Karpas-422 (cell line): ENCODE measurements at places on chromosomes 3 and 15.

DNA sequence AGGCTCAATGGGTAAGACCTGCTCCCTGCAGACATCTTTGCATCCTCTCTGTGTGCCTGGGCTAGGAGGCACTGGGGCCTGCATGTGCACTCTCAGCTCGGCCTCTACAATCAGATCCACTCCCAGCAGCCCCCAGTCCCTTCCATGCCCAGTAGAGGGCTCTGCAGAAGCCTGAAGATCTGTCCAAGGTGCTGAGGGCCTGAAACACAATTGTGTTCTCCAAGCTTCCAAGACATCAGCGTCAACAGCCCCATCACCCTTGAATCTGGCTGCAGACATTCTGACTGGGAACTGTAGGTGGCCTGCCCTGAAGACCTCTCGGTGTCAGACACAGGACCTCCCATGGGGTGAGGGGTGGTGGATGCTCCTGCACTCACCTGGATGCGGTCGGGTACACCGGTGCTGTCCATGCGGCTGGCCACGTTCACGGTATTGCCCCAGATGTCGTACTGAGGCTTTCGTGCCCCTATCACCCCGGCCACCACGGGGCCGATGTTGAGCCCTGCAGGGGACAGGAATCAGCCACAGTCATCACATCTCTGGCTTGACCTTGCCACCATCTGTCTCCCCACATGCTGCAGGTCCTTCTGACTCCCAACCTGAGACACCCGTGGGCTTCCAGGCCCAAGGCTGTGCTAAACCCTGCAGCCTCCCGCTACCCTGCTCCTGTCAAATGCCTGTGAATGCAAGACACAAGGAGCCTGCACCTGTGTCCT lies 84.7 kb downstream of the SEC22A start:
- peak; percentile 90 for DNase-seq

- DNase-seq = no peak
These were observed 104.4 kb downstream of the PPP2R3A start for GRCh38 chr3:136069933-136070332.

DNA sequence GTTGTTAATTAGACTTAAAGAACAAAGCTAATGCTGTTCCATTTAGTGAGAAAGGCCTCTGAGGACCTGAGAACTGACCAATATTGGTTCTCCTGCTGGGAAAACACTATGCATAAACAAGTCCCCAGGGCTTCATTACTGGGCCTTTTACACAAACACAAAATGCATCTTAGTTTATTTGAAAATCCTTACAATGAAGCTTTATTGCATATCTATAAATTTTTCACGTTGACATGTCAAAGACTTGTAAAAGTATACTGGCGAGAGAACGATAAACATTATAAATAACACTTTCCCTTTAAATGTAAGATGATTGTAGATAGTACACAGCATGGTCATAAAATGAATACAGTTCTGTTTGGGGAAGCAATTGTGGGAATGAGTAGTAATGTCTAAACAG lies 151.7 kb downstream of the ROBO2 start:
- no peak for DNase-seq

GRCh38 chr3:68953816-68954444 lies 21.6 kb upstream of the TAFA4 start:
- DNase-seq = no peak

GRCh38 chr3:157274644-157275137 lies 114.7 kb upstream of the CCNL1 start:
- DNase-seq = no peak

GRCh38 chr3:72782521-72782920 lies 65.7 kb downstream of the SHQ1 start:
- DNase-seq = no peak

DNA sequence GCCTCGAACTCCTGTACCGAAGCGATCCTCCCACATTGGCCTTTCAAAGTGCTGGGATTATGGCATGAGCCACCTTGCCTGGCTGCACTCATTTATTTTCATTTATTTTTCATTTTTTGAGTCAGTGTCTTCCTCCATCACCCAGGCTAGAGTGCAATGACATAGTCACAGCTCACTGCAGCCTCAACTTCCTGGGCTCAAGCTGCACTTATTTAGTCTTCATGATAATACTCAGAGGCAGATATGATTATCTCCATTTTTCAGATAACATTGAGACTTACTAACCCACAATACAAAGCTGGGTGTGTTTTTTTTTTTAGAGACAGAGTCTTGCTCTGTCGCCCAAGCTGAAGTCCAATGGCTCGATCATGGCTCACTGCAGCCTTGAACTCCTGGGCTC lies 10.0 kb downstream of the PRKCI start:
- no peak for DNase-seq

GRCh38 chr3:188021502-188022040 lies 132.4 kb upstream of the LPP start:
- no peak for DNase-seq

DNA sequence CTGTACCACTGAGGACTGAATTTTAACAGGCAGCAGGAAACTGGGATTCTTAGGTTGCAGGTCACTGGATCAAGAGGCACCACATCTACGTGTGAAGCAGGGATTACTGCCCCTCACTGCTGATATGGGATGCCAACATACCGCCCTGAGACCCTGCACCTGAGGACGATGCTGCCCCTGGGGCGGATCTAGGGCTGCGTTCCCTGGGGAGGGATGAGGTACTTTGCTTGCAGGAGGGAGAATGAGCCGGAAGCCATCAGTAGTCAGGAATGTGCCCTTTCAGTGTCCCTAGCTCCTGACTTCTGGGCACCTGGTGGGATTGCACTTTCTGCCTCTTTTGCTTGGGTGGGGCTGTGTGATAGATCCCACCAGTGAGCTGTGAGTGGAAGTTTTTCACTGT lies 122.8 kb downstream of the RPLP1 start:
- no peak for DNase-seq

GRCh38 chr3:185470323-185470722 lies 28.5 kb downstream of the TMEM41A start:
- DNase-seq = no peak

DNA sequence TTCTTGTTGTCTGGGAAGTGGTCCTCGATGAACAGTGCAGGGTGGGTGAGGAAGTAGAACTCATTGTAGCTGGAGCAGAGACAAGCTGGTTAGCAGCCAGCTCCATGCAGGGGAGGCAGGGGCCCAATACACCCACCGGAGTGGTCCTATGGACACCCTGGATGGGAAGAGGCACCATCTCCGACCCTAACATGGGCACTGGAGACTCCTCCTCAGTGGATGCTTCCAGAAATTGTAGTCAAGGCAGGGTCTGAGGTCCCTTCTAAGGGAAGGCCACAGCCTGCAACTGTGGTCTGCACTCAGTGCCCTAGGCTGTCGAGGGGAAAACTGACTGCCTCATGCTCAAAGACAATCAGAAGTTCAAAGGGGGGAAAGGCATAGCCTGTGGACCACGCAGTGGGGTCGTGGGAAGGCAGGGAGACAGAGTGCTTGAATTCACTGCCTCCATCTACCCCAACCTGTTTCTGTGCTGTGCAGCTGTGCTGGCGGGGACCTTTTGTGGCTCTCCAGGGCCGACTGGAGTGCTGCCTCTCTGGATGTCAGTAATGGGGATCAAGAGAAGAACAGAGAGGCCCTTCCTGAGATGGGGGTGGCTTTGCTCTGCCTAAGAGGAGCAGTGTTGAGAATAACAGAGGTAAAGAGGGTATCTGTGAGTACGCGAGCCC lies 41.9 kb downstream of the KY start:
- no peak for DNase-seq

GRCh38 chr15:59180945-59181600 lies 25.6 kb upstream of the LDHAL6B start:
- DNase-seq = no peak

- no peak for DNase-seq
These were observed 176.1 kb downstream of the MINAR1 start for GRCh38 chr15:79608066-79608864.

DNA sequence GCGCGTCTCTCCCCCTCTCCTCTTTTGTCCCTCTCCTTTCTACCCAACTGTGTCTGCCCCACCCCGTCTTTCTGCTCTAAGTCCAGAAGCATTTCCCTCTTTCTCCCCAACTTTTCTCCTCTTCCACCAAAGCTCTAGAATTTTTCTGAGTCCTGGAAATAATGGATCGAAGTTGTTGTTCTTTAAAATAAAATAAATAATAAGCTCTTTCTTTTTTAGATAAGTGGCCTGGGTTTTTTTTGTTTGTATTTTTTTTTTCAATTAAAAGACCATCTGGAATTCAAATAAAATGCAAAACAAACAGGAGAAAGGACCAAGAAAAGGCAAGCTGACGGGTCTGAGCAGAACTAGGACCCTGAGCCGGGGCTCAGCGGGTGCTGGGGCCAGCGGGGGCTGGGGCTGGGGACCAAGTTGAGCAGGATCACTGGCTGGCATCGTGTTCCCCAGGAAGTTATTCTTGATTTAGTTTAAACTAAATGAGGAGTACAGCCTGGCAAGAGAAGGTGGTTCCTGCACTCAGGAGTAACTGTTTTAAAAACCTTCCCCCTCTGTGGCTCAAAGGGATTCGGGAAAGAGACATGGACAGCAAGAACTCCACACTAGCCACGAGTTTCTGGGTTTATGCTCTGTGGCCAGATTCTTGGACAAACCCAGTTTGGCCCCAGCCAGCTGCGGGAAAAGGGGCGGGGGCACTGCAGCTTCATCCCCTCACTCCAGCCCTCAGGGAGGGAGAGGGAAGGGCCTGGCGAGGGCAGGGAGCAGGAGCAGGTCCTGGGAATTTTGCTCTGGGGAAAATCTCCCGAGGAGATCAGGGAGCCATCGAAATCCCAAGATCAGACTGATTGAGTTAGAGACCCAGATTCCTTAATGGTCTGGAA lies 8.4 kb downstream of the GATA2 start:
- no peak for DNase-seq

- DNase-seq = no peak
These were observed 88.7 kb upstream of the EPHB3 start for GRCh38 chr3:184472723-184473428.

DNA sequence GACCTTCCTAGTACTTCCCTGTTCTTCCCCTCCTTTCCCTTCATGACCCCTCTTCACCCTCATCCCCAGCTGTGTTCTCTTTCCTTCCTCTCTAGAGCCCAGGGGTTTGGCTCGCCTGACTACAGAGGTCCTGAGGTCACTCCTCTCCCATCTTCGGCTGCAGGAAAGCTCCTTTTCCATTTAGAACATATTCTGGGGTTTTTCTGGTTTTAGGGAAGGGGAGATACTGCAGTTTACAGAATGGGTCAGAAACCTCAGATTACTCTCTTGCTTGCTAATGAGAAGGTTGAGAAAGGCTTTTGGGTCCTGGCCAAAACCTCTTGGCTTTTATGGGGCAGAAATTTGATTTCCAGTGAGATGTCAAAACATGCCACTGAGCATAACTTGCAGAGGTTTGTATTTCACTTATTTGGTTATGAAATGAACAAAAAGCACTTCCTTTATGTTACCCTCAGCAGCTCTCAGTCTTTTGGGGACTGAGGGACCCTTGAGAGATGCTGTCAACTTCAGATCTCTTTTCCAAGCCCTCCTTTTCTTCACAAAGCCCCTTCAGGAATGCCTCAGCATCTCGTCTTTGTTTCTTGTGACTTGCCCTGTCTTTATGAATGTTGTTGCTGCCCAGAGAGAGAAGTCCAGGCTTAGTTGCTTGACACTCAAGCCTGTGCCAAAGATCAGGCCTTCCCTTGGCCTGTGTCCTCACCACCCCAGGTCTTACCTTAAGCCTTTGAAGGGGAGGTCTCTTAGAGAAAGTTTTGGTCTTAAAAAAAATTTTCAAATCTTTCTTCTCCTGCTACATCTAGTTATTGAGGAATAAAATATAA lies 121.7 kb upstream of the TPM1 start:
- DNase-seq = no peak

DNA sequence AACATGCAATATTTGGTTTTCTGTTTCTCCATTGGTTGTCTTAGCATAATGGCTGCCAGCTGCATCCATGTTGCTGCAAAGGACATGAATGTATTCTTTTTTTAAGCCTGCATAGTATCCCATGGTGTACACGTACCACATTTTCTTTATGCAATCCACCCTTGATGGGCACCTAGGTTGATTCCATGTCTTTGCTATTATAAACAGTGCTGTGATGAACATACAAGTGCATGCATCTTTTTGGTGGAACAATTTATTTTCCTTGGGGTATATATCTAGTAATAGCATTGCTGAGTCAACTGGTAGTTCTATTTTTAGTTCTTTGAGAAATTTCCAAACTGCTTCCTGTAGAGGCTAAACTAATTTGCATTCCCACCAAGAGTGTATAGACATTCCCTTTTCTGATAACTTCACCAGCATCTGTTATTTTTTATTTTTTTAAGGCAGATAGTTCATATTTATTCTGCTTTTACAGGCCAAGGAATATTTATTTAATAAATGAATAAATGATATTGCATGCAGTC lies 62.4 kb upstream of the NPHP3 start:
- DNase-seq = no peak

- DNase-seq = peak; percentile 33
These were observed 17.5 kb downstream of the MAP1A start for GRCh38 chr15:43534897-43535296.

- no peak for DNase-seq
These were observed 124.4 kb upstream of the P2RY1 start for GRCh38 chr3:152710549-152710948.

DNA sequence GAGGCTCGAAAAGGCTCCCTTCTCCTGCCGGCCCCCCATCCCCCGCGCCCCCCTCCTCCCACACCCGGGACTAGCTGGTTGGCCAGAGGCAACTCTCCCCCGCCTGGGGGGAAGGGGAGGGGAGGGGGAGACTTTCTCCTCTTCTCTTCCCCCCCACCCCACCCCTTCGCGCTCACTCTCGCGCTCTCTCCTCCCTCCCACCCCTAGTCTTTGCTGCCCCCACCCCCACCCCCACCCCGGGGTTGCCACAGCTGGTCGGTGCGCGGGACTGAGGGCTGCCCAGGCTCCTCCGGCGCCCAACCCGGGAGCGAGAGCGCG lies 710 bp downstream of the MECOM start:
- DNase-seq = no peak

- DNase-seq = no peak
These were observed 40.4 kb downstream of the IQCB1 start for GRCh38 chr3:121794264-121794983.

DNA sequence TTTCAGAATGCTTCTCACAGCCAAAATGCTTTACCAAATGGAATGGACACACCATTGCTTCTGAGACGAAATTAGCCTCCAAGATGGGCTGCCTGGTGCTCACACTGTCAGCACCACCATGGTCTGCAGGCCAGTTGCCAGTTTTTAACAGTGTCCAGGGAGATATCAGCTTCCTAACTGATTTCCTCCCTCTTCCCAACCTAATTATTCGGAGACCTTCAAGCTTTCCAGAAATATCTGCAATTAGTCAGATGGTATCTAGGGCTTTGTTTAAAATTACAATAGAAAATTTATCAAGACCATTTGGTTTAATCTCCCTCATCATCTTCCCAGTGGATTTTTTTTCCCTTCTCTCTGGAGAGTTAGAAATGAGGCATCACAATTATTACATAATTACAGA lies 287.5 kb downstream of the ZPLD1 start:
- DNase-seq = no peak

DNA sequence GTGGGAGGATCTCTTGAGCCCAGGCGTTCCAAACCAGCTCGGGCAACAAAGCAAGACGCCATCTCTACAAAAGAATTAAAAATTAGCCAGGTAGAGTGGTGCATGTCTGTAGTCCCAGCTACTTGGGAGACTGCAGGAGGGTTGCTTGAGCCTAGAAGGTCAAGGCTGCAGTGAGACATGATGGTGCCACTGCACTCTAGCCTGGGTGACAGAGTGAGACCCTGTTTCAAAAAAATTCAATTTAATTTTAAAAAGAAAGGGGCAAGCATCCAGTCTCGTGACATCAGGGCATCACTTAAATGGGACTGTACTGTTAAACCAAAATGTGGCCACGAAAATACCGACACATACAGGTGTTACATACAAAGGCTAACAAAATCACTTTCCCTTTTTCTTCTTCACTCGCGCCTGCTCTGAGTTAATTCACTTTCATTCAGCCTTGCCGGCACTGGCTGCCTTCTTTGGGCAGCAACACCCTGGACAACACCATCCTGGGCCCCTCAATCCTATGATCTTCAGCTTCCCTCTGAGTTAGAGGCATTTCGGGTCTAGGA lies 121.7 kb downstream of the LIPC start:
- no peak for DNase-seq
